ENCODE measurements at places on chromosomes 12 and 14.

- DNase-seq, result no peak
Observed at GRCh38 chr12:9662488-9662887, 7.0 kb upstream of the CLEC2D start.

DNA sequence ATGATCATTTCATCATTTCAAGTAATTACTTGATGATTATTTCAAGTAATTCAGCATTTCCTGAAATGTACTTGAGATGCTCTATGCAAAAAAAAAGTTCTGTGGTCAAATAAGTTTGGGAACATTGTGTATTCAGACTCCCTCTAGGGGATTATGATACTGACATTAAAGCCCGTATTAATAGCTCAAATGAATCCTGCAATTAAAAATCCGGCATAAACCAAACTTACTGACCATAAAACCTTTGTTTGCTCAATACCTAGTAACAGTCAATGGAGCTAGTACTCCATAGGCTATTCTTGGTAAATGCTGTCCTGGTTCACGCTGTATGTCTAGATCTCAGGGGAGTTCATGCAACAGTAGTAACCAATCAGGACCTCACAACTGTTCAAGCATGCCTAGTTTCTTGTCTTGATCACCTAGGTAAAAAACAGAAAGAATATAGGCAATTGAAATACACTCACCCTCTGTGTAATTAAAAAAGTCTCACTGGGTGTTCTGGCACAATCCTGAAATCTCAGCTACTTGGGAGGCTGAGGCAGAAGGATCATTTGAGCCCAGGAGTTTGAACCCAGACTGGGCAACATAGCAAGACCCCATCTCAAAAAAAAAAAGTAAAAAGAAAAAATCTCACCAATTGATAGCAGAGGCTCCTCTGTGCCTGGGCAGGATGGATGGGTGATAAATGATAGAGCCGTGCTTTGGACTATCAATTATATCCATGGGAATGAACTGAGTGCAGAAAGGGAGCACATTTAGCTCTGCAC, 14.1 kb downstream of the ALDH1L2 start:
- no peak for DNase-seq

- no peak for DNase-seq
Observed at GRCh38 chr12:124392271-124392666, 97.4 kb downstream of the RFLNA start.

DNA sequence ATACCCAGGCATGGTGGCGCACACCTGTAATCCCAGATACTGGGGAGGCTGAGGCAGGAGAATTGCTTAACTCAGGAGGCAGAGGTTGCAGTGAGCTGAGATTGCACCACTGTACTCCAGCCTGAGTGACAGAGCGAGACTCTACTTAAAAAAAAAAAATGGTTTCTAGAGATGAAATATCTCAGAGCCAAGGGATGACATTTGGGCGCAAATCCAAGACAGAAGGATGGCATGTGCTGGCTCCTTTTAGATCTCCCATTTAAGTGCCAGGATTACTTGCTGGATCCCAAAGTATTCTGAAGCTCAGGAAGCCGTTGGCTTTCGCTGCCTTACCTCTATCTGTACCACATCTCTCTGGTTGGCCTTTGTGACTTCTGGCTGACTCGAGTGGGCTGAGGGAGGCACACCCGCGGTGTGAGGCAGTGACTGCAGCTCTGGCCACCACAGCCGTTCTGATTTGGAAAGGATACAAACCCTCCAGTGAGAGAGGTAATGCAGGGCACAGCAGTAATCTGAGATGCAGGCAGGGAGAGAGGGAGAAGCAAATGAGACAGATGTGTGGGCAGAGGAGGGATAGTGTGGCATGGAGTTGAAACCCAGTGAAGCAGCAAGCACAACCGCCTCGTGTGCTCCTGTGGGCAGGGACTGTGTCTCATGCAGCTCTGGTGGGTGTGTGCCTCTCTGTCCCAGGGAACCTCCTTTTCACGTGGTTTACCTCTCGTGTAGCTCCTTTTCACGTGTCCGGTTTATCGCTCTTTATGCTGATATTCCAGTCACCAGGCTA, 4.9 kb downstream of the B4GALNT3 start:
- DNase-seq, result no peak

GRCh38 chr14:61559641-61560201, 135.6 kb upstream of the HIF1A start:
- DNase-seq, result no peak

DNA sequence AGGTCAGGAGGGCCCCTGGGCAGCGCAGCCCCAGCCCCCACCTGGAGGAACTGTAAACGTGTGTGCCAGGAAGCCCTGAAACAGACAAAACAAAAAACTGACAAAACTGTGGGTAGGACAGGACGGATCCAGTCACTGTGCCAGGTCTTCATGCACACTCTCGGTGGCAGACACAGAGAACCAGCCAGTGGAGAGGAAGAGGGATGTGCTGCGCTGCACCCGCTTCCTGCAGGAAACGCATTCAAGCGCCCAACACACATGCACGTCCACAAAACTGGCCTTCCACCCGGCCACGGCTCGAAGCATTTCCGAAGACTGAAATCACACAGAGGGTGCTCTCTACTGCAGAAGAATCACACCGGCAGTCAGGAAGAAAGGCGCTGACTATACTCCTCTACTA, 16.9 kb downstream of the BRF1 start:
- DNase-seq, result no peak

DNA sequence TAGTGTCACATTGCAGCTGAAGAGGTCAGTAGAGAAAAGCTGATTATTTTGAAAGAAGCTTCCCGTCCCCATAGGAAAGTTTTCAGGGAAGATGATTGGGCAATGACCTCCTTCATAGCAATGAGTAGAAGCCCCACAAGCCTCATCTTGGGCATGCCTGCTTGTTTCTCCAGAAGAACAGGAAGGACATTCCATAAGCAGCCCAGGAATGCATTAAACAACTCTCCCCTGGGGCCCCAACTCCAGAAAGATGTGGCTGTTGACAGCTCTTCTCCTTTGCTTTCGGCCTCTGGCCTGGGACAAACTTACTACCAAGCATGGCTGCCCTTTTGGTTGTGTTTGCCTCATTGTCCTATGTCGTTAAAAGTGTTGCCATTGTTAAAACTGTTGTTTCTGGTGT, 5.7 kb upstream of the VDR start:
- DNase-seq, result no peak

DNA sequence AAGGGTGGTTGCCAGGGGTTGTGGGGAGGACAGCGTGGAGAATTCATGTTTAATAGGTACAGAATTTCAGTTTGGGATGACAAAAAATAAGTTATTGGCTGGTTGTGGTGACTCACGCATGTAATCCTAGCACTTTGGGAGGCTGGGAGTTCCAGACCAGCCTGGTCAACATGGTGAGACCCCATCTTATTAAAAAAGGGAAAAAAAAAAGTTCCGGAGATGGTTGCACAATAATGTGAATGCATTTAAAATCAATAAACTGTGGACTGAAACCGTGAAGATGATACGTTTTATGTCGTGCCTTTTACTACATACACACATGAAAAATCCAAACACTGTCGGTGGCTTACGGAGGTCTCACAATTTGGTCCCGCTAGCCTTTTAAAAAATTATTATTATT, 20.5 kb downstream of the GALNT6 start:
- DNase-seq, result no peak

- DNase-seq, result no peak
Observed at GRCh38 chr12:102883204-102883799, 33.7 kb downstream of the PAH start.

GRCh38 chr12:29611906-29612305, 114.4 kb upstream of the OVCH1 start:
- no peak for DNase-seq

GRCh38 chr12:78035901-78036606, 205.4 kb downstream of the NAV3 start:
- no peak for DNase-seq

DNA sequence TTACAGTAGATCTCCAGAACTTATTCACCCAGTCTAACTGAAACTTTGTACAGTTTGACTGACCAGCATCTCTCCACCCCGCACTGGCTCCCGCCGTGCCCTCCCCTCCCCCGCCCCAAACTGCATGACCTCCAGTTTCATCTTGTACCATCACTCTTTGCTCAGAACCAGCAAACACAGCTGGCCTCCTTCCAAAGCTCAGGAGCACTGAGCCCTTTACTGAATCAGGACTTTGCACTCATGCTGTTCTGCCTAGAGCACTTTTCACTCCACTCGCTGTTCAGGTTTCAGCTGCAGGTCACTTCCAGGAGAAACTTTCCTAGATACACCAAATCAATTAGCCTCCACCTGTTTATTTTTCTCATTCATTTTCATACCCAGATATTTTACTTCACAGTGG, 455.3 kb upstream of the PDE3A start:
- no peak for DNase-seq

DNA sequence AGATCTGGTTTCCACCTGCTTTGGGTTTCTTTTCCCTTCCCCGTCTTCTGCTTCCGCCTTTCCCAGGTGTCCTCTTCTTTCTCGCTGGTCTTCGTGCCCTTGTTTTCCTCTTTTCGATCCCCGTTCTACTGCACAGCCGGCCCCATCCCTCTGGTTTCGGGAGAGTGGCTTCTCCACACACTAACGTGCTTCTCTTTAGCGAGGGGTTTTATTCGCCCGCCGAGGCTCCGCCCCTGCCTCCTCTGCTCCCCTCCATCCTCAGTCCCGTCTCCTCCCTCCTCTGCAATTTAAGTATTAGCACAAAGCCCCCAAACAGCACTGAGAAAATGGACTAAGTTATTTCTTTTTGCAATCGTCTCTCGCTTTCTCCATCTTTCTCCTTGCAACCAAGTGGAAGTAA, at the start of gene SLC7A8:
TSS of gene SLC7A8 (minus strand) at position 182 of the 400 bp plus-strand sequence. CDS start 746 bp downstream, outside the sequence.
- peak; percentile 9 for DNase-seq

- no peak for DNase-seq
Observed at GRCh38 chr12:103336940-103337339, 158.8 kb downstream of the C12orf42 start.

DNA sequence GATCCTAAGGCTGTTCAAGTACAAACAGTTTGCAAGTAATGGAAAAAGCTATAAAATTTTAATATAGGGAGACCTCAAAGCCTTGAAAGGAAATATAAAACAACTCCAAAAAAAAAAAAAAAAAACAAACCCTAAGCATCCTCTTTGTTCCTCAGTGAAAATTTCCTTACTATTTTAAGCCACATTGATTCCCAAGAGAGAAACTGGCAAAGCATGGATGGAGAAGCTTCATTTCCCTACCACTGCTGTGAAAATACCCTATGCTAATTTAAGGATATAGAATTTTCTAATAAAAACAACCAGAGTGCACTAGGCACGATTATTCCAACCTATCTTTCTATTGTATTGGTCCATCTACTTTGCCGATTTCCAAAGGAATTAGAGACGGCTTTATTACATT, 283.1 kb downstream of the CACNA1C start:
- DNase-seq, result no peak

DNA sequence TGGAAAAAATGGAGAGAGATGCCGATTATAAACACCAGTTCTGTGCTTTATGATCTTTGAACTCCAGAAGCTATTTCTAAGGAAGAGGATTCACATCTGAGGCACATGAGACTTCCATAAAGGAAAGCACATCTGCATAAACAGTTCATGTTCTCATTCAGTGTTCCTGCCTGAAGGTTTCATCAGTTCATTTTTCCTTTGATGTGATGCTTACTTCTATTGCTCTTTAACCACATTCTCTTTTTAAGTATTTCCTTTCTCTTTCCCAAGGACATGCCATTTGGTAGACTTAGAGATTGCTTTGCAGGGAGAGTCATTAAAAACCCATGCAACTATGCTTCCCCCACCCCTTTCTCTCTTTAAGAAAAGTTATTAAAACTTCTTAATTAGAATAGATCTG, 387.0 kb upstream of the FLRT2 start:
- no peak for DNase-seq

DNA sequence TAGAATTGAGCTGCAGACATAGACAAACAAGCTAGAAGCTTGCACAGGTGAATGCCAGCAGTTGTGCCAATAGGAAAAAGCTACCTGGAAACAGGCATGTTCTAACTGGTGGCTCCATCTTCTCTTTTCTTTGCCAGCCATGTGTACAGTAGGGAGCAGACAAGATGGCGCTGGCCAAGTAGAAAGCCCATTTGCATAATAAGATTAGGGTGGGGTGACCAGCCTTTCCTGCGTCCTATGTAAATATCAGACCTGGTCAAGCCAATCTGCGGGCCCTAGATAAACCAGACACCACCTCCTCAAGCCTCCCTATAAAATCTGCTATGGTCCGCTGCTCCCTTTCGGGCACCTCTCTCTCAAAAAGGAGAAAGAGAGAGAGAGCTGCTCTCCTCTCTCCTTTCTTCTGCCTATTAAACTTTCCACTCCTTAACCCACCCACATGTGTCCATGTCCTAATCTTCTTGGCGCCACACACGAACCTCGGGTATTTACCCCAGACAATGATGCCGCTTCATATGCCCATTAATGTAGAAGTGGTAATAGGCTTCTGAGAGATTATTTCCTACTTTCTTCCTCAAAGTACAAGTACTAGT, 201.0 kb downstream of the SLC25A21 start:
- no peak for DNase-seq

DNA sequence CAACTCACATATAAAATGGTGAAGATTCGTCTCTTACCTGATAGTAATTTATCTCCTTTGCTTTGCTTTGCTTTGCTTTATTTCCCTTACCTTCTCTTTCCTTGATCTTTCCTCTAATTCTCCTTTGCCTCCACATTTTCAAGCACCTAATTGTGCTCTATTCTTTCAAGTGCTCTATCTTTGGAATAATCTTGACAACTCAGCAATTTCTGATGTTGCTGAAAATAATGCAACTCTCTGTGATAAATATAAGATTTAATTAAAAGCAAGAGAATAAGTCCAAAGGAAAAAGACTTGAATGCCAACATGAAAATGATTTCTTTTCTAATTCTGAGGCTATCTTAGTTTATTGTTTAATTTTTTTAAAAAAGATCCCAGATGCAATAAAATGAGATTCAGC, 139.5 kb upstream of the SYT1 start:
- no peak for DNase-seq

- no peak for DNase-seq
Observed at GRCh38 chr12:50728841-50729240, 35.1 kb upstream of the ATF1 start.

DNA sequence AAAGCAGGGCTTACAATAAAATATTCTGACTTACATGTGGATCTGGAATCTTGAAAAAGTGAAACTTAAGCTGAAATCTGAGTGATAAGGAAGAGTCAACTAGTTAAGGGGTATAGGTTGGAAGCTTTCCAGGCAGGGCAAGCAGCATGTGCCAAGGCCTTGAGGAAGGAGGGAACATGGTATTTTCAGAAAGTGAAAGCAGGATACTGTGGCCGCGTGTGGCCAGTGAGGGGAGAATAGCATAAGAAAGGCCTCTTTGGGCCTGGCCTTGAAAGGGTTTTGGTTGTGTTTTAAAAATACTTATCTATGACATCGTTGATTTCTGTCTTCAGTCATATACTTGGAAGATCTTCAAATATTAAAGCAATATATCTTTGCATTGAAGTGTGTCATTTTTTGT, 213.4 kb downstream of the AKAP6 start:
- DNase-seq, result no peak
